Panc1 (cell line): ENCODE measurements at places on chromosomes 11 and 22. TPM values are rescaled to one million over a fixed set of nuclear protein-coding genes. Genes with fewer than 3 reads are reported as not detected.

DNA sequence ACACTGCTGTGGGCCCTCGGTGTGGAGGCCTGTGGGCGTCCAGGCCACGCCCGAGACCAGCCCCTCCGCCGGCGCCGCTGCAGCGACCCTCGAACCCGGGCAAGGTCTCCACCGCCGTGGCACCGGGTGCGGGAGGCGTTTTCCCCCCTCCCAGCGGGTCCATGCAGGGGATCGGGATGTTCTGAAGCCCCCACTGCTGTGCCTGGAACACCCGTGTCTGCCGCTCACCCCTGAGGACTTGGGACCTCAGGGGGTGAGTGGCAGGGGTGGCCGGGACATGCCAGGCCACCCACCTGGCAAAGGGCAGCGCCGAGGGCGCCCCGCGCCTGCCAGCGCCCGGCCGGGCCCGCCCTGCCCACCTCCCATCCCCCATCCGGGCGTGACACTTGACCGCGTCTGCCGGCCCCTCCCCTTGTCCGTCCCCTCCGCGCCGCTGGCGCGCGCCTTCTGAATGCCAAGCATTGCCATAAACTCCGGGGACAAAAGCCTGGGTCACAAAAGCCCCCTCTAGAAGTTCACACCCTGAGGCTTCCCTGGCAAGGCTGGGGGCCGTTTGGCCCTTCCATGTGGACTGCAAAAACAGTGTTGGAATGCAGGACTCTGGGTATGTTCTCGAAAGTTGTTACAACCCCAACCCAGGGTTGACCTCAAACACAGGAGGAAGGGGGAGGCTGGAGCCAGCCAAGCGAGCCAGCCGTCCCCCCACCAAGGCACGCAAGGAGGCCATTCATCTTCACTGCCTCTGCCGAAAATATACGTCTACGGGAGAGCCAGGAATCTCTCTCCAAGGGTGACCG lies 819 bp upstream of the KCNQ1OT1 start:
- no peak for DNase-seq

GRCh38 chr11:35387111-35387982 lies 32.0 kb downstream of the SLC1A2 start:
- no peak for DNase-seq

DNA sequence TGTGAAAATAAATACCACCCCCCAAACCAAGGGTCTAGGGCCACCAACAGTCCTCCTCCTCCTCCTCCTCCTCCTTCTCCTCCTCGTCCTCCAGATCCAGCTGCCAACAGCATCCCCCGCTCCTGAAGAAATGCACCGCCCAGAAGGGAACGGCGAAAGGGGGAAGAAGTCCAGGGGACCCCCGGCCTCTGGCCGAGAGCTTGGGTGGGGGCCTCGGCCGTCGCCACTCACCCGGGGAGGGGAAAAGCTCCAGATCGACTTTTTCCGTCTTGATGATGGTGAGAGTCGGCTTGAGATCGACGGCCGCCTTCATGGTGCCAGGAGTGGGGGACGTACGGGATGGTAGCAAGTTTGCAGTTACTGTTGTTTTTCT lies 65.7 kb downstream of the ETS1 start:
- DNase-seq: no peak

DNA sequence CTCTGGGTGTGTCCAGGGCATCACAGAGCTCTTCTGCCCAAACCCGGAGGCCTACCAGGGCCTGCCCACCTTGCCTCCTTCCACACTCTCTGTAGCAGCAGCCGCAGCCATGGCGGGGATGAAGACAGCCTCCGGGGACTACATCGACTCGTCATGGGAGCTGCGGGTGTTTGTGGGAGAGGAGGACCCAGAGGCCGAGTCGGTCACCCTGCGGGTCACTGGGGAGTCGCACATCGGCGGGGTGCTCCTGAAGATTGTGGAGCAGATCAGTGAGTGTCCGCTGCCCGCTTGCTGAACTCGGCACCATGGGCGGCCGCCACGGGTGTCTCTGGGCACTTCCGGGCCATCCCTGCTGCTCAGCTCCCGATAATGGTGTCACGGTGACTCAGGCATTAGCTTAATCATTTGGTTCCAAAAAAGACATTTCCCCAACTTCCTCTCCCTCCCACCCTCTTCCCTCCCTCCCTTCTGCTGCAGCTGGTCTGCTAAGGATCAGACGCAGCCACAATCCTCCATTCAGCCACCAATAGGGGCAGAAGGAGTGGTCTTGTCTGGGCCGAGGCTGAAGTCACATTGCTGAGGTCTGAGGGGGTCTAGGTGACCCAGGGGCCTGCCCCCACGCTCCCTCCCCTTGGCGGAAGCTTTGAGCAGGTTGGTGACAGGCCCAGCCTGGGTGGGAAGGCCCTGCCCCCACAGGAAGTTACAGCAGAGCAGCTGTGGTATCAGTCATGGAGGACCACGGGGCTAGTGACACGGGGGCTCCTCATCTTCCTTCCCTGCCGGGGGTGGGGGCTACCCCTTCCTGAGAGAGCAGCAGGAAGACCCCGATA lies 950 bp downstream of the FERMT3 start:
- DNase-seq: no peak

The IGLL5 gene
- not detected for total RNA-seq
